CD4-positive, alpha-beta T cell treated with Interferon alpha-2 for 1 hour (primary cell): ENCODE measurements at places on chromosomes 11 and 22.

DNA sequence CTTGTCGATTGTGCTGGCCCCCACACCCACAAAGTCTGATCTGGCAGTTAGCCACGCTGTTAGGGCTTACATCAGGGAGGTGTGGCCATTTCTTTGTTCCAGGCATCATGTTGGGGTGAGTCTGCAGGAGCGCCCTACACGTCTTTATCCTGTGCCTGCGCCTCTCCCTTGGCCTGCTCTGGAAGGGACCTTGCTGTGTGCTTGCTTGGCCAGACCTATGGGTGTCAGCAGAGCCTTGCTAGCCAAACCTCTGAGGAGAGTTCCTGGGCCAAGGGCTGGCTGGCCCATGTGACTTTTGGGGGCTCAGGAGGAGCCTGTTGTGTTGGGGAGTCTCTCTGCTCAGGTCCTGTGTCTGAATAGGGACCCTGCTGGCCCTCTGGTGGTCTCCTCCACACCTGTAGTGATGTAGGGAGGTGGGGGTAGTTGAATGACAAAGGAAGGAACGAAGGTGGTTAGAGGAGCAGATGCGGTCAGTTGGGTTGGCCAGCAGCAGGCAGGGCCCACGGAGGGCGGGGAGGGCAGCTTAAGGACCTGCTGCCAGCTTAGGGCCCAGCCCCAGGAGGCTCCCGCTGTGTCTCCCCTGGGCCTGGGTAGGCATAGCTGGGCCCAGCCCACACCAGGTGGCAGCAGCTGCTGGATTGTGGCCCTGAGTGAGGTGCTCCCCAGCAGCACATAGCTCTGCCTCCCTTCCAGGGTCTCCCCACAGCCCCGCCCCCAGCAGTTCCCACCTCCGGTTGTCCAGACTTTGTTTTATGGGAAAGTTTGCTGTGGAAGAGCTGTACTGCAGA lies 7.9 kb downstream of the PPIL2 start:
- DNase-seq: no peak

DNA sequence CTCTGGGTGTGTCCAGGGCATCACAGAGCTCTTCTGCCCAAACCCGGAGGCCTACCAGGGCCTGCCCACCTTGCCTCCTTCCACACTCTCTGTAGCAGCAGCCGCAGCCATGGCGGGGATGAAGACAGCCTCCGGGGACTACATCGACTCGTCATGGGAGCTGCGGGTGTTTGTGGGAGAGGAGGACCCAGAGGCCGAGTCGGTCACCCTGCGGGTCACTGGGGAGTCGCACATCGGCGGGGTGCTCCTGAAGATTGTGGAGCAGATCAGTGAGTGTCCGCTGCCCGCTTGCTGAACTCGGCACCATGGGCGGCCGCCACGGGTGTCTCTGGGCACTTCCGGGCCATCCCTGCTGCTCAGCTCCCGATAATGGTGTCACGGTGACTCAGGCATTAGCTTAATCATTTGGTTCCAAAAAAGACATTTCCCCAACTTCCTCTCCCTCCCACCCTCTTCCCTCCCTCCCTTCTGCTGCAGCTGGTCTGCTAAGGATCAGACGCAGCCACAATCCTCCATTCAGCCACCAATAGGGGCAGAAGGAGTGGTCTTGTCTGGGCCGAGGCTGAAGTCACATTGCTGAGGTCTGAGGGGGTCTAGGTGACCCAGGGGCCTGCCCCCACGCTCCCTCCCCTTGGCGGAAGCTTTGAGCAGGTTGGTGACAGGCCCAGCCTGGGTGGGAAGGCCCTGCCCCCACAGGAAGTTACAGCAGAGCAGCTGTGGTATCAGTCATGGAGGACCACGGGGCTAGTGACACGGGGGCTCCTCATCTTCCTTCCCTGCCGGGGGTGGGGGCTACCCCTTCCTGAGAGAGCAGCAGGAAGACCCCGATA lies 950 bp downstream of the FERMT3 start:
- peak; percentile 80 for DNase-seq

GRCh38 chr11:81888391-81888790 lies 845.3 kb downstream of the FAM181B start:
- no peak for DNase-seq

- DNase-seq: no peak
Observed at GRCh38 chr11:79414644-79415317, 26.0 kb downstream of the TENM4 start.

- DNase-seq: peak; percentile 88
Observed at GRCh38 chr11:18720808-18721560, 5.0 kb downstream of the IGSF22 start.

- DNase-seq: peak; percentile 38
Observed at GRCh38 chr11:9716275-9717039, 52.6 kb downstream of the SWAP70 start.

DNA sequence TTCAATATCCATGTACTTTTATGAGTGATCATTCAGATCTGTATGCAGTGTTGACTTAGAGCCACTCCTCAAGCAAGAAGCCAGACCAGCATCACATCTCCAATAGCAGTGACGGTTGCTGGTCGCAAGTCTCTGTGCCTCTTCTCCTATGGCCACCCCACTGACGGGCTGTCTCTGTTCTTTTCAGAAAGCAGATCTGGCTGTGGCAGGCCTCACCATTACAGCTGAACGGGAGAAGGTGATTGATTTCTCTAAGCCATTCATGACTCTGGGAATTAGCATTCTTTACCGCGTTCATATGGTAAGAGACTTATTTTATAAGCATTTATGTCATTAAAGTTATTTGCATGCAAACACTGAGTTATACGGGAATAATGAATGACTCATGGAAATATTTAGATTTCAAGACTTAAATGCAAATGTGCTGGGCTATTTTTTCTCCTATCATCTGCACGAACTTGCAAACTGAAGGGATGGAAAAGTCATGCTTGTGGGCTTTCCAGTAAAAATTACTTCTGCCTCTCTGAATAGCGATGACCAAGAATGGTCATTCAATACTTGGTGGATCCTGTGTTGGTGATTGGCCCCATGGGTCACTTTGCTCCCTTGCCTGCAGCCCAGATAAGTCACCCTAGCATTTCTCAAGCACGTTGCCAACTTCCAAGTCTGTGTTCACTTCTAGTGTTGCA lies 83.6 kb upstream of the TBCEL start:
- DNase-seq: no peak

DNA sequence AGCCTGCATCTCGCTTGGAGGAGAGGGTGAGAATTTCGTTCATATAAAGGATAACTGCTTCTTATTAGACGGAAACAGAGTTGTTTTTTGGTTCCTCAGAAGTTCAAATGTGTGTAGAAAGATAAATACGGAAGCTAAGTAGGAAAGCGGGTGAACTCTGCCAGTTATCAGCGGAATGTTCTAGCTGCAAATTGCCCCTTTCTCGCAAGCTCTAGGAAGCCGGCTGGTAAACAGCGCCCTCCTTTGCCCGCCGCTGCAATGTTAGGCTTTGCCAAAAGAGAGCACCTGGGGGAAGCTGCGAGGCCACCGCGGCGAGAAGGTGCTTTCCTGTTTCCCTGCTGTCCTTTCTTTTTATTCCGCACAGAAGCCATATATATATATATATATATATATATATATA lies 67.0 kb downstream of the IGLL5 start:
- peak; percentile 62 for DNase-seq

- DNase-seq: no peak
Observed at GRCh38 chr11:66313321-66314185, 3.3 kb downstream of the CD248 start.

DNA sequence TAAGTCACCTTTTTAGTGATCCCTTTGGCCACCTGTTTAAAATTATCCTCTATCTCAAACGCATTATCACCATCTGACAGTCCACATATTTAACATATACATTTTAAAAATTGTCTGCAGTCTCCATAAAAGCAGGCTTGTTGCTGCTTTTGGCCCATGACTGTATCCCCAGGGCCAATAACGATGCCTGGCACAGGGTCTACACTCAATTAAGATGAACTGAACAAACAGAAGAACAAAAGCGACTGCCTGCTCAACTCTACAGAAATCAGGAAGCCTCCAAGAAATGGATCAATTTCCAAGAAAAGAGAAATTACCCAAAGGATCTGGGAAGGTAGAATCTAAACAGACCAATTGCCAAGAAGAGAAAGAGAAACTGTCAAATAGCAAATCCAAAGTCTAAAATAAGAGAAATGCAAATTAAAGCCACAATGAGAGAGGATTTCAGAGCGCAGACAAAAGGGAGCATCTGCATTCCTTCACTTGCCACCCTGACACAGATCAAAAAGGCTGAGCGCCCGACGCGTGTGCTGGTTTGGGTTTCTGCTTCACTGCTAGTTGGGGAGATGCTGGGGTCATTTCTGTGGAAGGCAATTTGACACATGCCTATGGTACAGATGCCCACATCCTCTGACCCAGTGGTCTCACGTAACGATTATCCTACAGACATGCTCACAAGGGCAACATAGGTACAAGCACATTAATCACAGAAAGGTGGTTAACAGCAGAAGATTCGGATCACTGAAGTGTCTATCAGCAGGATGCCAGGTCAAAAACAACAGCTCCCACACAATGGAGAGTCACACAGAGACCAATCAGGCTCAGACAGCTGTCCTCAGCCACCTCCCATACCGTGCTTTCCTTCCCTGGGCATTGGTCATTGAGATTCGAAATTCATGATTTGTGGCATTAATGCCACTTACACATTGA lies 55.9 kb downstream of the SHISAL1 start:
- DNase-seq: no peak

DNA sequence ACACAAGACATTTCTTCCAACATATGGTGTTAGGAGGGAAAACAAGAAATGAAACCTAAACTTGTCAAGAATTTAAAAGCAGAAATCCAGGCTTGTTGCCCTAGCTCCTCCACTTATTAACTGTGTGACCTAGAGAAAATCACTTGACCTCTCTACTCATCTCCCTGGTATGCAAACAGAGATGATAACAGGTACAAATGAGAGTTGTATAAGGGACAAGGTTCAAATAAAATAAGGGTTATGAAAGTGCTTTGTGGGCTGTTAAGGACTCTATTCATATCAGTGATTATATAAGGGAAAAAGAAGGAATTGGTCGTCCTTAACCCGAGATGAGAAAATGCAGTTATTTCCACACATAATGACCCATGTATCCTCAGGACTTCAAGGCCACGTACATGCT lies 372.7 kb upstream of the TENM4 start:
- DNase-seq: no peak

DNA sequence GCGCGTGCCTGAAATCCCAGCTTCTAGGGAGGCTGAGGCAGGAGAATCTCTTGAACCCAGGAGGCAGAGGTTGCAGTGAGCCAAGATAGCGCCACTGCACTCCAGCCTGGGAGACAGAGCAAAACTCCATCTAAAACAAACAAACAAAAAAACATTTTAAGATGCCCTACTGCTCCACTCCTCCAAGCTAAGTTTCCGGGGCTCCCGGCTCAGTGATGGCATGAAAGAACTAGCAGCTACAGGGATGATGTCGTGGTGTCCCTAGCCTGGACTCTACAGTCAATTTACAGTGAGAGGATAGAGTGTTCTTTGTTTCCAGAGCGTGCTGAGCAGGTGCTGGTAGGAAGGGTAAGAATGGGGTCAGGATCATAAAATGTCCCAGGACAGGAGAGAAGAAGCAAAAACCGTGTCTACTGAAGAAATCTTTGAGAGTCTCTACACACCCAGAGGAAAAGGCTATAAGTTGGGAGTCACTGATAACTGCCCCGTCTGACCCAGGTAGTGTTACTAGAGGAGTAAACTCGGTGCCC lies 1.2 kb upstream of the ZBTB3 start:
- no peak for DNase-seq

- DNase-seq: no peak
Observed at GRCh38 chr22:47356511-47357011, 594.1 kb downstream of the TBC1D22A start.

- DNase-seq: no peak
Observed at GRCh38 chr11:69380451-69380901, 86.5 kb downstream of the MYEOV start.

GRCh38 chr22:17772958-17773605 lies 1.2 kb downstream of the BID start:
- no peak for DNase-seq
